HAP-1 (cell line): ENCODE measurements at places on chromosomes 16 and 17.

DNA sequence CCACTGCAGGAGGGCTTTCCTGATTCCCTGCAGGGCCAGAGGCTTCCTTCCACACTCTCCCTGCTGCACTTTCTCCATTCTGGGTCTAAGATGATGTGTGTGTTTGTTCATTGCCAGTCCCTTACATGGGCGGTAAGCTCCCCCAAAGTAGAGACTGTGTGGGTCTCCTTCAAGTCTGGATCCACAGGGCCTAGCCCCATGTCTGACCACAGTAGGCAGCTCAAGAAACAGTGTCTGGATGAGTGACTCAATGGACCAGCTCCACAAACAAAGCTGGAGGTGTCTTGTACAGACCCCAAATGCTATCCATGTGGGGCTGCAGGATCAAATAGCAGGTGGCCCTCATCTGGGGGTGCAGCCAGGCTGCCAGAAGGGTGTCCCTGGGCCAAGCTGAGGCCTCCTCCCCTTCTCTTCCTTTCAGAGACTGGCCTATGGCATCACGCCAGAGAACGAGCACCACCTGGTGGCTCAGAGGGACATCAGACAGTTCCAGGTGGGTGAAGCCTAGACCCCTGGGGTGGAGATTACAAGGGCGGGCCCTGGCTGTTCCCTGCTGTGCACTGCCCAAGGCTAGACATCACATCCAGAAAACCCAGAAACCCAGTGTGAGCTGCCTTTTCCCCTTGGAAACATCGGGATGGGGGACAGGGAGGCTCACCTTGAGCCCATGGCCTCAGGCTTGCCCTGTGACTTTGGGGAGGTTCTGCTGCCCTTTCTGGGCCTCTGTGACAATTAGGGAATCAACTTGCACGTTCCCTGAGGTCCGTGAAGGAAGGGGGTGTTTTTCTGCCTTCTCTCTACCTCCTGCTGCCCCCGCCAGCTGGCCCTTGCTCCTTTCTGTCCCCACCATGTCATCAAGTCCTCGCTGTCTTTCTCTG, 45.9 kb downstream of the SLC6A2 start:
- peak; percentile 31 for DNase-seq

DNA sequence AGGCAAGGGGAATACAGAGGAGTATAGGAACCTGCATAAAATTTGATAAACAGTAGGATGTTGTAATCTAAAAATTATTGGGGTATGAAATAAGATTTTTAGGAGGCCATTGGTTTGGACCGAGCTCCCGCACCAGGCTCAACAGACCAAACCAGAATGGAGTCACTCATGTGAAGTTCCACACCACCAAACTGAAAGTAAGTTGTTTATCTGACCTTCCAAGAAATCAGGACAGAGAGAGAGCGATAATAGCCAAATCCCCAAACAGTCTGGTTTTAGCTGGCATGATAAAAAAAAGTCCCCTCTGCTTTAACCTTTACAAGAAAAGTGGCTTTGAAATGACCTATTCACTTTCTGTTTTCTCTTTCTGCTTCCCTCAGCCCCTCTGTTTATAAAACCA, 45.7 kb upstream of the SIAH1 start:
- DNase-seq = no peak

- no peak for DNase-seq
Observed at GRCh38 chr16:66585481-66586239, 6.4 kb downstream of the CMTM2 start.

- no peak for DNase-seq
Observed at GRCh38 chr16:30491744-30492308, 19.3 kb downstream of the ITGAL start.

DNA sequence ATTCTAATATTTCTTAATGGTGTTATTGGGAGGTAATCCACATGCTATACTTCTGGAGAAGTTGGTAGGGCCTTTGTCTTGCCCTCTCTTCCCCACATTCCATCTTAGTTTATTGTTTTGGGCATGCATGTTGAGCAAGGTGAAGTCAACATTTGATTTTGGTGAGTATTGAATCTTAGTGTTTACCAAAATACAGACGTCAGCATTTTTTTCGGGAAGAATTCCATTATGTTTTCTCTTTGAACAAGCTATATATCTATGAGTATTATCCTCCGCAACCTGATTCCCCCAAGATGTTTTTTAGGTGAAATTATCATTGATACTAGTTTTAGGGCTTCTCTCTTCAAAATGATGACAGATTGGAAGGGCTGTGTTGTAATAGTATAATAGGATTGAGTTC, 47.4 kb upstream of the SHISA9 start:
- no peak for DNase-seq
